Skin of body (tissue), 3 donors: ENCODE measurements at places on chromosomes 4 and X.

GRCh38 chrX:152901816-152902501 is 4.1 kb downstream of the ZNF185 start:
- DNase-seq, result no peak

DNA sequence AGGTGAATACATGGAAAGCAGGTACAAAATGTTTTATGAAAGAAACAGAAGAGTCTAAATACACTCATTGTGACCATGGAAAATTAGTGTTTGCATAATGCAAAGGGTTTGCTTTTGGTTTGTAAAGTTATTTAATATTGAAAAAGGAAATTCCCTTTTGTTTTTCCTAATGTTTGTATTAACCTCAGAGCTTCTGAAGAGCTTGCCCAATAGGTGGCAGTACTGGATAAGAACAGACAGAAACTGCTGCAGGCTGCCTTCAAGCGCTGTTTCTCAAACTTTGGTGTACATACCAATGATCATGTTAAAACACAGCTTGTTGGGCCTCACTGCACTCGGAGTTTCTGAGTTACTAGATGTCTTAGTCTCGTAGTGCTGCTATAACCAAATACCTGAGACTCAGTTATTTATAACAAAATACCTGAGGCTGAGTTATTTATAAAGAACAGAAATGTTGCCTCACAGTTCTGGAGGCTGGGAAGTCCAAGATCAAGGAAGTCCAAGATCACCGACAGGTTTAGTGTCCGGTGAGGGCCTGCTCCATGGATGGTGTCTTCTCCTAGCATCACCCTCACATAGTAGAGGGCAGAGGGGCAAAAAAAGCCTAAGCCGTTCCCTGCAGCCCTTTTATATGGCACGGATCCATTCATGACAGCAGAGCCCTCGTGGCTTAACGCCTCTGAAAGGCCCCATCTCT is 54.2 kb downstream of the SUPT20HL2 start:
- no peak for DNase-seq

DNA sequence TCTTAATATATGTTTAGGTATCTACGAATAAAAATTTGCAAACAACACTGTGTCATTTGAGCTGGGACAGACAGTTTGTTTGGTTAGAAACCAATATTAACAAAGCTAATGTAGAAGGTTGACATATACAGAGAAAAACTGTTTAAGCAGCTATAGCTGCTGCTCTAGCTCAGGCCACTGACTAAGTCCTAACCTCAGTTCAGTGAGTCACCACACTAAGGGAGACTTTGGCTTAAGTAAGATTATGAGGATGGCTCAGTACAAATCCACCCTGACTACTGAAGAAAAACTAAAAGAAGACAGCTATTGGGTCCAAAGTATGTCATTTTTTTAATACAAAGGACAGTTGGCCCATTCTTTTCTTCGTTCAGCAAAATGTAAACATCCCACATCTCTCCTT is 717.3 kb upstream of the ACTRT1 start:
- no peak for DNase-seq

DNA sequence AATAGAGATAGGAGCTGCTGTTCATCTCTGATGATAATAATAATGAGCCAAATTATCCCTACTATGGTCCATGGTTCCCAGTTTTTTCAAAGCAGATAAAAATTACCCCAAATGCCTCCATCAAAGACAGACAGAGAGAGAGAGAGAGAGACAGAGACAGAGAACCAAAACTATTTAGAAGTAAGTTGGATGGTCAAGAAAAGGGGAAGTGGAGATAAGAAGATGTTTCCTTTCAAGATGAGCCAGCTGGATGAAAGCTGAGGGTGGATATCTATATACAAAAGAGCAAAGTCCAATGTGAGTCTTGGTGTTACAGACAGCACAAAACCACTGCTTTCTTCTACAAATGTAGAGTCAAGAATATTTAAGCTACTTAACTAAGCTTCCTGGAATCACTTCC is 173.9 kb downstream of the GRIA3 start:
- no peak for DNase-seq

GRCh38 chrX:17046478-17047097 is 100.1 kb downstream of the REPS2 start:
- peak; percentile 1 for DNase-seq

DNA sequence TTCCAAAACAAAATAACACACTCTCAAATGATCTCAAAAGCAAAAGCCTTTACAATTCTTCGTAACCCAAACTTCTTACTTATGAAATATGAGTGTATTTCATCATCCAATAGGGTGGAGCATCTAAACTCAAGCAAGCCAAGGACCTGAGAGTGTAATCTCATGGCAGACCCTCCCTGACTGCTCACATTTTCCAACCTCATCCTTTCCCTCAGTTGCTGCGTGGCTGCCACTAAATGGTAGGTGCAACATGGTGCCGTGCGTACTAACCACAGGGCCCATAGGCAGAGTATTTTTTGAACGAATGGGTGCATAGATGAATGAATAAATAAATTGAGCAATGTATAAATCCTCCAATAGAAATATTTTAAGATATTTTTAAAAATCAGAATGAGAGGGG is 45.4 kb downstream of the TTC29 start:
- DNase-seq, result no peak

DNA sequence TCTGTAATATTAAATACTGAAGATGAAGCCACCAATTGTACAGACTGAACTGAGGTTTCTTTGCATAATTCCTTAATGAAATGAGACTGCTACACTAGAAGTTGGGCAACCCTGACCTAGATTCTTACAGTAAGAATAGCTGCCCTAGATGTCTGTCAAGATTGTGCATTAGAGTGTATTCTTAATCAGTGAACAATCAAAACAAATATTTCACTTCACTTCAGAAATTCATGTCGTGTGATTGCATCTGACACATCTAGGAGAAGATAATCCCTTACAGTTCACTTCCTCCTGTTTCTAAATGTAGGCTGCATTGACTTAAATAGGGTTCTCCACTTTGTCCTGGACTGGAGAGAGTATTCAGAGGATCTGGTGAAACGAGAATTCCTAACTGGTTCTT is 283.1 kb downstream of the HNRNPD start:
- no peak for DNase-seq
